ENCODE measurements at places on chromosomes 5 and 9.

DNA sequence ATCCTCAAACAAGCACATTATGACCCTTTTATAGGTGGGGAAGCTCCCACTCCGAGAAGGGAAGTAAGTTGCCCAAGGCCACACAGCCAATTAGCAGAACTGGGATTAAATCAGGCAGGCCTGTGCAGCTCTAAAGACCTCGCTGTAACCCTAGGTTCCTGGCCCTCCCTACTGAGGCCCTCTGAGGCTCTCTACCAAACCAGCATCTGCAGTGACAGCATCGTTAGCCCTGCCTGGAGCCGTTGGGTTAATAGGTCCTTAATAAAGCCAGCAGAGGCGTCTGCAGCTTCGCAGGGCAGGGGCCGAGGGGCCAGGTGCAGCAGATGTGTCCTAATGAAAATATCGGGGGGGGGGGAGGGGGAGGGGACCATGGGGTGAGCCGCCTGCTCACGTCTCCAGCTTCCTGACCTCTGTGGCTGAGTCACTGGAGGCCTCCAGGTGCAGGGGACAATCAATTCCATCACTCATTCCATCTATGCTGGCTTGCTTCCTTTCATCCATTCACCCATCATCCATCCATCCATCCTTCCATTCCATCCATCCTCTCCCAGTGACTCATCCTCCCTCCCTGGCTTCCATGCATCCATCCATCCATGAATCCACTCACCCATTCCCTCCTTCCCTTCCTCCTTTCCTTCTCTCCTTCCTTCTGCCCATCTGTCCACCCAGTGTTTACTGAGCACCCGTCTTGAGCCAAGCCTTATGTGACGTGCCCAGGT lies 203.9 kb downstream of the C9orf50 start:
- no peak for DNase-seq

DNA sequence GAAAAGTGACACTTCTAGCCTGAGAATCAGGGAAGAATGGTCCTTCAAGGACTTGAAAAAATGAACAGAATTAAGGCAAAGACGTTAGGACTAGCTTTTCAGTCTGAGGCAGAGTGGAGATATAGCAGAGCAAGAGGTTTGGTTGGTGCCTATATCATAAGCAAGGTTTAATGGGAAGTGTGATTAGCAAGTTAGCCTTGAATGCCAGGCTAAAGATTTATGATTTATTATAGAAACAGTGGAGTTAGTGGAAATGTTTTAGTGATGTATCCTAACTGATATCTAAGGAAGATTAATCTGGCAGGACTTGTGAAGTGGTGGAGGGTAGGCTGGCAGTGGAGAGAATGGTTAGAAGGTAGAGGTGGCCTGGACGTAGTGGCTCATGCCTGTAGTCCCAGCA lies 7.0 kb downstream of the F2RL2 start:
- no peak for DNase-seq

DNA sequence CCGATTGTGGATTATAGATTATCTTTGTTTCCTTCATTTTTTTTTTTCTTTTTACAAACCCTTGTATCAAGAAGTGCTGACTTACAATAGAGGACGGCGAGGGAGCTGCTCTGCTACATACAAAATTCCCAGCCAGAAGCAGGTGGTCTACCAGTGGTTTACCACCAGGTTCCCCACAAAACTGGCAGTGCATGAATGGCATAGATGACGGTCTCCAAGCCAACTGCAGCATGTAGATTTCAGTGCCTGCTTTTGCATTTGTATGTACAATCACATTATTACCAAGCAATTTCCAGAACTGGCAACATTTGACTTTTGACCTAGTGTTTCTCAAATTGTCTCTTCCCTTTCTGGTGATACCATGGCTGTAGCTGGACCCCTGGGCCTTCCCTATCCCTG lies 84.0 kb downstream of the ACER2 start:
- no peak for DNase-seq

GRCh38 chr5:108560581-108560980 lies 178.7 kb upstream of the FBXL17 start:
- no peak for DNase-seq

DNA sequence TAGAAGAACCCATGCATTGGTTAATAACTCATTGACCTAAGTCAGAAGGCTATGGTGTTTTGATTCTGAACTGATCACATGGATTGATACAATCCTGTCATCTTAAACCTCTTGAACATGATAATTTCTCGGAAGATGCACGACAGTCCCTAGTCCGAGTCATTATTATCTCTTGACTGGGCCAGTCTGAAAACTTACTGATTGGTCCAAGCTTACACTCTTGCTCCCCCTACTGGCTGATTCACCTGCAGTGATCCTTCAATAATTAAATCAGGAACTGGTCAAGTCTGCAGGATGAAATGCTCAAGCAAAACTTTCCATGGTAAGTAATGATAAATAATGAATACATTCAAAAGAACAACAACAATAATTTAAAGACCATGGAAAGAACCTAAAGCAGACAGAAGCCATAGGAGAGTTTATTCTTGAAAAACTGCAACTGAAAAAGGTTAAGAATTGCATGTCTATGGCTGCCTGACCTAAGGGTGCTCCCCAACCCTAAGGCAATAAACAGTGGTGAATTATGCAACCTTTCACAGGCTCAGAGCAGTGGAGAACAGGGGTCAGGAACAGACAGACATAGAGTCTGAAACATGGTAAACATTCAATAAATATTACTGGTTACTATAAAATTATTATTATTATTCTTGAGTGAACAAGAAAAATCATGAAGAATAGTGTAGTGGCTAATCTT lies 79.3 kb downstream of the BRINP1 start:
- DNase-seq: no peak

DNA sequence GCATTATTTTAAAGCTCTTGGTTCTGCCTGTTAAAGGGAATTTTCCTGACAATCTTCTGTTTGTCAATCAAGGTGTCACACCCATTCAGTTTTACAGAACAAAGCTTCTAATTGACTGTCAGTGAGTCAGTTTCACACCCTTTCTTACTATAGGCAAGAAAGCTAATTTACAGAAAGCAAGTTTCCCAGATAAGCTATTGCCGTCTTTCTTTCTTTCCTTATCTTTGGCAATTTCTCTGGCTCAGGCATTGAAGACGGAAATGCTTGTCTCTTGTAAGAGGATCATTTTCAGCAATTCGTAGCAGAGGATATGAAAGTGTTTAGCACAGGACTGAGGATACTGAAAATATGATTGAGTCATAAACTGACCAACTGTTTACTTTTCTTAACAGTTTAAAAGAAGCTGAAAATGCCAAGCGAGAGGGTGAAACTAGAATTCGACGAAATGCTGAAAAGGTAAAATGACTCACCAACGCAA lies 27.0 kb downstream of the SPINK5 start:
- no peak for DNase-seq

- no peak for DNase-seq
Measured at GRCh38 chr9:101035098-101035497, 6.6 kb downstream of the PLPPR1 start.

DNA sequence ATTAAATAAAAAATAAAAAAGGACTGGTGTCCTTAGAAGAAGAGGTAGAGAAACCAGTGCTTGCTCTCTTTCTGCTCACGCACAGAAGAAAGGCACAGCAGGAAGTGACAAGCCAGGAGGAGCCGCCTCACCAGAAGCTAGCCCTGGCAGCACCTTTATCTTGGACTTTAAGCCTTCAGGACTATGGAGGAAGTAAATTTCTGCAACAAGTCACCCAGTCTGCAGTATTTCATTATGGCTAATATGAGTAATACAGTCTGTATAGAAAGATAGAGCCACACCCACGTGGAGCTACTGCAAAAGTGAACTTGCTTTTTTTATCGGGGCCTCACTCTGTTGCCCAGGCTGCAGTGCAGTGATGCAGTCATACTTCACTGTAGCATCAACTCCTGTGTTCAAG lies 68.4 kb downstream of the PDZD2 start:
- DNase-seq: no peak

- DNase-seq: no peak
Measured at GRCh38 chr5:61732796-61733195, 400.7 kb downstream of the ZSWIM6 start.

DNA sequence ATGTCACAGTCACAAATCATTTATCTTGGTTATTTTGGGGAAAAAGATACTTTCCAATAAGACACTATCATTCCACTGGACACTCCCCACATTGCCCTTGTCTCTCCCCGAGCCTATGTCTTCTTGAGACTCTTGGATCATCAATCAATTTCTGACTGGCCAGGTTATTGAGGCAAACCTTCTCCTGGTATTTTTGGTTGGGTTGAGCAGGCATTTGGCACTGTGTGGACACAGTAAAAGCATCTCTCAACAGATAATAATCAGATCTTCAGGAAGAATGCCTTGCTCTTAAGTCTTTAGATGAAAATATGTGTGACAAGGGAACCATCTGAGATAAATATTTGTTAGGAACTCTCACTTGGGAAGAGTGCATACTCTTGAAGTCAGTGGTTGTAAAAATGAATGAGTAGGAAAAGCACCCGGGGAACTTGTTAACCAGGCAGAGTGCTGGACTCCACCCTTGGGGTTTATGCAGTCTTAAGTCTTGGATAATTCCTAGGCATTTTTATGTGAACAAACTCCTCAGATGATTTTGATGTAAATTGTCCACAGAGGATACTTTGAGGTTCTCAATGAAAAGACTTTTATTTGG lies 223.8 kb upstream of the CLINT1 start:
- DNase-seq: no peak
